T47D (cell line): ENCODE measurements at places on chromosomes 1 and 21.

GRCh38 chr1:185401019-185401418 lies 84.0 kb upstream of the IVNS1ABP start:
- no peak for DNase-seq

- no peak for DNase-seq
These were observed 7.0 kb downstream of the ADAMTSL4 start for GRCh38 chr1:150555971-150556865.

GRCh38 chr1:91591175-91591974 lies 90.7 kb downstream of the CDC7 start:
- DNase-seq: no peak

DNA sequence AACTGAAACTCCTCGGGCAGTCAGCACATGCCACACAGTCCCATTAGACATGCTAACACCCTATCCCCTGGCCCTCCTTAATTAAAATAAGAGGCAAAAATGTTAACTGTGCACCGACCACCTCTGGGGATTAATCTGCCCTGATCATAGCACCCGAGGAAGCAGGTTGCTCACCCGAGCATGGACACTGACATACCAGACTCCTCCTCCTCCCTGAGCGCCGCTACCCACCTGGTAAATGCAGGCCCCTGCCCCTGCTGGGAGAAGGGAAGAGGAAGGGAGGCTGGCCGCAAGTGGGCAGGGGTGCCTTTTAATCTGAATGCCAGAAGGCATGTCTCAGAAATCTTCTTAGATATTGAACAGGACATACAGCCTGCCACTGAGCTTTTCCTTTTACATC lies 360.9 kb downstream of the RRAGC start:
- DNase-seq: no peak

DNA sequence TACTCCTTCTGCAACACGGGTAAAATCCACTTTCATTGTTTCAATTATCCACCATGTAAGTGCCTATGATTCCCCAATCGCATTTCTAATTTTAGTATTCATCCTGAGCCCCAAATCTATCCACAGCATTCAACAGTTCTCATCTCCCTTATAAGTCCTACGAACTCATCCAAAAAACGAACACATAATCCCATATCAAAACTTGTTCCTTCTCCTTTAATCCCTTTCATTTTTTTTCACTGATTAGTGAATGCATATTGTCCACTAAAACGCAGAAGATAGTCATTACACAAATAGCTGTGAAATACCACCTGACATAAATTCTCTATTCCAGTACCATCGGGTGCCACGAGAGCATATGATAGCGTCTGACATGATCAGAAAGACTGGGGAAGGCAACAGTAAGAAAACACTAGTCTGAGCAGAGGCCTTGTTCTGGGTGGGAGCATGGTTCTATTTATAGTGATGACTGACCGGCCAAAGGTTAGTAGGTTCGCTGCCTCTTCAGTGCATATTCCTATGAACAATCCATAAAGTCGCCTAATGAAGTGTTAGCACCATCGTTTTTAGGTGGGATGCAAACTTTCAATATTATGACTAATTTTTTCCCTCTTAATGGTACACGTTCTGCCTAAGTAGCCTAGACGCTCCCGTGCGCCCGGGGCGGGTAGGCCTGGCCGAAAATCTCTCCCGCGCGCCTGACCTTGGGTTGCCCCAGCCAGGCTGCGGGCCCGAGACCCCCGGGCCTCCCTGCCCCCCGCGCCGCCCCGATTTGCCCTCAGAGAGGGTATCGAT lies 648 bp downstream of the ATP5PF start:
- DNase-seq: peak; percentile 10
